ENCODE measurements at places on chromosomes 16 and 17.

GRCh38 chr16:57266531-57267260, 17.8 kb downstream of the PLLP start:
- DNase-seq, result no peak

DNA sequence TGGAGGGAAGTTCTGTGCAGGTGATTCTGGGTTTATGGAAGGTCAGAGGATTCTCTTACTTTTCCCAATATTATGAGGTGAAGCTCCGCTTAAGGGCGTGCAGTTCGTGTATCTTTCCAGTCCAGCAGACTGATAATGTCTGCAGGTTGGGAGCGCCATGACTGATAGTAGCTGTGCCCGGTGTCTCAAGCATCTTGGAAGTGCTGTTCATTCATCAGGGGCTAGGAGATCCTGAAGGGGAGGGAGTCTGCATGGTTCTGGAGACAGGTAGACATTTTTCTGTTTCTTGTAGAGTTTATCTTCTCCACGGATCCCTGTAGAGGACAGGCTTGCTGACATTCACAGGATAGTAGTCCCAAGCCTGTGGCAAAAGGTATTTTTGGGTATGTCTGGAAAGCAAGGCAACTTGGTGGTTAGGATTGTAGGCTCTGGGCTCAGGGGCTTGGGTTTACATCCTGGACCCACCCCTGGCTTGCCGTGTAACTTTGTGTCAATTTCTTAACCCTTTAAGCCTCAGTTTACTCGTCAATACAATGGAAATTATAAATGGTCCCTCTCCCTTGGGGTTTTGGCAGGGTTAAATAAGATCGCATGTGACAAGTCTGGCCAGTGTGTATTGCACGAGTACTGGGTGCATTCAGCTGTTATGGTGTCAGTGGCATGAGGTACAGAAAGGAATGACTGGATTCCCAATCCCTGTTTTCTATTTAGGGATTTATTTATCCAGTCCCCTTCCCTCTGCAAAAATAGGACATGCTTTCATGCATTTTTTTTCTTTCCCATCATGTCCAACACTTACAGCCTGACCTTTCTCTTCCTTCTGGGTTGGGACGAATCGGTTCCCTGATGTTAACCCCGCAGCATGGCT, 8.2 kb downstream of the HLF start:
- DNase-seq, result no peak

- DNase-seq, result no peak
Observed at GRCh38 chr17:48241770-48242497, 134.4 kb downstream of the SNX11 start.

DNA sequence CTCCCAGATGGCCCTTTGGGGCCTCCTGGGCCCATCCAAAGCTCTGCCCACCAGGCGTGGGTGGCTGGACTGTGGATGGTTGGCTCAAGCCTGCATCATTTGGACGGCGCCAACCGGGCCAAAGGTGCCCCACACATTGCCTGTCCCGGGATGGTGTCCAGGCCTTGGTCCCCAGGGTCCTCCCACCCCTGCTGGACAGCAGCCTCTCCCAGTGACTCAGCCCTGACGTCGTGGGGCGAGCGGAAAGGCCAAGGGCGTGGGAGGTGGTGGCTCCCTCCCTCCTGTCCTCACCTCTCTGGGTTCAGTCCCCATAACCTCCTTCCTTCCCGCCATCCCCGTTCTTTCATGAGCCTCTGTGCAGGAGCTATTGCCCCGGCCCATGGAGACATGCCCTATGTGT, 42.1 kb upstream of the DLX4 start:
- no peak for DNase-seq

- DNase-seq, result no peak
Observed at GRCh38 chr17:67246653-67247415, 1.8 kb upstream of the HELZ start.

DNA sequence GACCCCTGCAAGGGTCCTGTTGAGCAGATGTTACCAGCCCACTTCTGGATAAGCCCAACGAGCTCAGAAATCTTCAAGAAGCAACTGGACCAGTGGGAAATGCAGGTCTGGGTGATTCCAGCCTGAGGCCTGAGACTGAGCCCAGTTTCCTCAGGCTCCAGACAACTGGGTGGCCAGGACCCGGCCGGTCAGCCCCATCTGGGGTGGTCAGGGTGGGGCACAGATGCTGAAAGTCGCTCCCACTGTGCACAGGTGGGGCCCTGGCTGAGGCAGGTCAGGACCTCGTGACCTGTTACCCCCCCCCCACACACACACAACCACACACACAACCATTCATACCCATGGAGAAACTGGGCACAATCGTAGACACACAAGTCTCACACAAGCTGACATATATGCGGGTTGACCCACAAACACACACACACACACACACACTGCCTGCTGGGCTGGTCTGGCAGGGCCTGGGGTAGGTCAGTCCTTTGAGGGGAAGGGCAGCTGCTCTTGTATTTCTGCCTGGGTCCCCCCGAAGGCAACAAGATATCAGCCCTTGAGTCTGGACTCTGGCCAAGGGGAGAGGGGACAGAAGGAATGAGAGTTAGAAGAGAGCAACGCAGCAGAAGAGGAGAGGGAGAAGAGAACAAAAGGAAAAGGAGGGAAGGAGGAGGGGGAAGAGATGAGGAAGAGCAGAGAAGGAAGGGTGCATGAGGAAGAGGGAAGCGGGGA, 99.0 kb upstream of the CDH5 start:
- no peak for DNase-seq

DNA sequence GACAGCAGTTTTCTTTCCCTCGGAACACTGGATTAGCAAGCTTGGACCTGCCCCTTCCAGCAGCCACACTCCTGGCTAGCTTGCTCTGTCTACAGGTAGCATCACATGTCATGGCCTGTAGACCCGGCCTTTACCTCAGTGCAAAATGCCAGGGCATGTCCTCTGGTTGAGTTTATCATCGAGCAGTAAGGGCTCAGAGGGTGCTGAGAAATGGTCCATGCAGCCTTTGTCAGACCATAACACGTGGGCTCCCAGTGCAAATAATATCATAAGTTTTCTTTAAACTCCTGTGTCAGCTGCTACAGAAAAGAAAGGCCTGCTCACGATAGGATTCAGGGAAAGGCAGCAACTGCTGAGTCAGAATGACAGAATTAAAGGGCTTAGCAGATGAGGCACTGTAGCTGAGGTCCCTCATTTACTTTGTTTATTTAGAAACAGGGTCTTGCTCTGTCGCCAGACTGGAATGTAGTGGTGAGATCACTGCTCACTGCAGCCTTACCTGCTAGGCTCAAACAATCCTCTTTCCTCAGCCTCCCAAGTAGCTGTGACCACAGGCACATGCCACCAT, 8.0 kb upstream of the GNA13 start:
- DNase-seq, result no peak

DNA sequence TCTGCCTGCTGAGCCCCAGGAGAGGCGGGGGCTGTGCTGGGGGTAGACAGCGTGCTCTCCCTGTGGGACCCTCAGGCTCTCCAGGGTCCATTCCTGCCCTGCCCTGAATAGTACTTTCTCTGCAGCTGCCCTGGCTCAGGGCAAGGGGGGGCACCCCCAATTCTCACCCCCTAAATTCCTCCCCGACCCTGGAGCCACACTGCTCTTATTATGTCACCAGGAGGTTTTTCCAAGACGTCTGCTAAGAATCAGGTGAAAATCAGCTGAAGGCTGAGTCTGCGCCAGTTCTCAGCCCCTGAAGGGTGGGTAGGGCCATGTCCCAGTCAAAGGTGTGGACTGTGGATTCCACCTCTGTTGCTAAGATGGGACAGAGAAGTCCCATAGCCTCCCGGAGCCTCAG, 49.9 kb upstream of the MAP3K14 start:
- no peak for DNase-seq

DNA sequence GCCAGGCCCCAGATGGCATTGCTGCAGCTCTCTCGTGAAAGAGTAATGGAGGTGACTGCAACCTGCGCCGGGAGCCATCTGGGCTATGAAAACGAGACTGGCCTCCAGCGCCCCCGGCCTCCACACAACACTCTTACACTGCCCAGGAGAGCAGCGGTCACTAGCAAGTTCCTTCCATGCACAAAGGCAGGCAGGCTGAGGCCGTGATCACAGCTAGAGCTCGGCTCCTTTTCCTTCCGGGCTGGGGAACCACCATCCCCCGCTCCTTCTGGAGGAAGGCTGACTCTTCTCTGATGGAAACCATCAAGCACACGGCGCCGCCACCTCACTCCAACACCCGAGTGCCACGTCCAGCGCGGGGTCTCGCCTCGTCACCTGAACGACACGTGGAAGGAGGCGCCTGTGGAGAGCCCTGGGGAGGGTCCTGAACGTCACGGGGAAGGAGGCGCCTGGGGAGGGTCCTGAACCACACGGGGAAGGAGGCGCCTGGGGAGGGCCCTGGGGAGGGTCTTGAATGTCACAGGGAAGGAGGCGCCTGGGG, 61.9 kb downstream of the KLHDC4 start:
- DNase-seq, result no peak

GRCh38 chr16:56980792-56981724, 8.3 kb upstream of the NLRC5 start:
- peak; percentile 30 for DNase-seq

DNA sequence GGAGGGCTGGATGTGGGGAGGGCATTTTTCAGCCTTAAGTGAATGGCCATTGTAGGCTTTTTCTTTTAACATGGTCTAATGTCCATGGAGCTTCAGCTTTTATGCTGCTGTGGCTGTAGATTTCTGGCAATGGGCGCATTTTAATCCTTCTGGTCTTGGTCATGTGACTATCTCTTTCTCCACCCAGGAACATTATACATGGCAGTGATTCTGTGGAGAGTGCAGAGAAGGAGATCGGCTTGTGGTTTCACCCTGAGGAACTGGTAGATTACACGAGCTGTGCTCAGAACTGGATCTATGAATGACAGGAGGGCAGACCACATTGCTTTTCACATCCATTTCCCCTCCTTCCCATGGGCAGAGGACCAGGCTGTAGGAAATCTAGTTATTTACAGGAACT, 4.7 kb upstream of the NME2 start:
- no peak for DNase-seq

DNA sequence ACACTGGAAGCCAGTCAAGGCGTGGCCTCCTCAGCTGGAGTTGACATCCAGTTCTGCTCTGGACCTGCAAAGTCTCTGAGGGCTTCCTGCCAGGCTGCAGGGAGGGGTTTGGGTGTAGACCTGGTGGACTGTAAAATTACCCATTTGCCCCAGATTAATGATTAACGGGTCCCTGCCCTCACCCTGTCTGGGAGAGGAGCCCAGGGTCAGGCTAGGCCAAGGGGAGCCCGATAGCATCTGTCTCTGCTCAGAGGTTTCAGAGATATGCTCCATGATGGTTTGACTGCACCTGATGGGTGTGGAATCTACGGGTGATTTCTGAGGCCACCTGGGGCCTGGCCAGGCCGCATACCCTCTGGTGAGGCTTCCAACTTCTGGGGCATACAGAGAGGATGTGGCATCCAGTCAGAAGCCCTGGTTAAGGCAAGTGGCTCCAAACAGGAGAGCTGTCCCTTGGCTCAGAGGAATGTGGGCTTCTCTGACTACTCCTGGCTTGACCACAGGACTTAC, 11.2 kb downstream of the PPY start:
- DNase-seq, result no peak

GRCh38 chr17:9211133-9211765, 189.9 kb downstream of the NTN1 start:
- DNase-seq, result no peak

GRCh38 chr17:7141824-7142223, 27.2 kb upstream of the ASGR2 start:
- no peak for DNase-seq

DNA sequence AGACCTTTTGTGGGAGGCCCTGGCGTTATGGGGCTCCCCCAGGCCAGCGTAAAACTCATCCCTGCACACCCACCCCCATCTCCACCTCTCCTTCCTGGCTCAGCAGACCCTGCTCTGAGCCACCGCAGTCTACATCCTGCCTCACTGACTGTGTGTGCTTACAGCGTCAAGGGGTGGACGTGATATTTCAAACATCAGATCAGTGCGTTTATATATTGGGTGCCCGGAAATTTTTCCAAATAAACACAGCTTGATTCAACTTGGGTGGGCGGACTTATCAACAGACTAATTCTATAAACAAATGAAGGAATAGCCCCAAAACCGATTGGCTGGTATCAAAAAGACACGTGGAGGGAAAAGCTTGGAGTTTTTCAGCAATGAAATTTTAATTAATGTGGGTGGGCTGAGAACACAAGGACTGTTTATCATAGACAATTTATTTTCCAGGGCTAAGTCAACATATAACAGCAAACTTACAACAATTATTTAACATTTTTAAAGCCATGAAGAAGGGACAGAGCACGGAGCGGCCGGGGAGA, at the start of gene FOXL1:
FOXL1 (plus strand) TSS at position 489 of the 539 bp plus-strand sequence. CDS start 175 bp downstream, outside the sequence.
- DNase-seq, result no peak

DNA sequence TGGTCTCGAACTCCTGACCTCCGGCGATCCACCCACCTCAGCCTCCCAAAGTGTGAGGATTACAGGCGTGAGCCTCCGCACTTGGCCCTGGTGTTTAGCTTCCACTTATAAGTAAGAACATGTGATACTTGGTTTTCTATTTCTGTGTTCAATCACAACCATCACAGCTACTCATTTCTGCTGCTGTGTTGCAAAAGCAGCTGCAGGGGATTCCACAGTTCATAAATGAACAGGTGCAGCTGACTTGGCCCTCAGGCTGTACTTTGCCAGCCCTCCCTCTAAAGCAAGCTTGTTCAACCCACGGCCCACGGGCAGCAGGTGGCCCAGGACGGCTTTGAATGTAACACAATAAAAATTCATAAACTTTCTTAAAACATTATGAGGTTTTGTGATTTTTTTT, 79.2 kb downstream of the SLC39A11 start:
- DNase-seq, result peak; percentile 43

- no peak for DNase-seq
Observed at GRCh38 chr17:42002792-42003301, 14.4 kb downstream of the DNAJC7 start.

DNA sequence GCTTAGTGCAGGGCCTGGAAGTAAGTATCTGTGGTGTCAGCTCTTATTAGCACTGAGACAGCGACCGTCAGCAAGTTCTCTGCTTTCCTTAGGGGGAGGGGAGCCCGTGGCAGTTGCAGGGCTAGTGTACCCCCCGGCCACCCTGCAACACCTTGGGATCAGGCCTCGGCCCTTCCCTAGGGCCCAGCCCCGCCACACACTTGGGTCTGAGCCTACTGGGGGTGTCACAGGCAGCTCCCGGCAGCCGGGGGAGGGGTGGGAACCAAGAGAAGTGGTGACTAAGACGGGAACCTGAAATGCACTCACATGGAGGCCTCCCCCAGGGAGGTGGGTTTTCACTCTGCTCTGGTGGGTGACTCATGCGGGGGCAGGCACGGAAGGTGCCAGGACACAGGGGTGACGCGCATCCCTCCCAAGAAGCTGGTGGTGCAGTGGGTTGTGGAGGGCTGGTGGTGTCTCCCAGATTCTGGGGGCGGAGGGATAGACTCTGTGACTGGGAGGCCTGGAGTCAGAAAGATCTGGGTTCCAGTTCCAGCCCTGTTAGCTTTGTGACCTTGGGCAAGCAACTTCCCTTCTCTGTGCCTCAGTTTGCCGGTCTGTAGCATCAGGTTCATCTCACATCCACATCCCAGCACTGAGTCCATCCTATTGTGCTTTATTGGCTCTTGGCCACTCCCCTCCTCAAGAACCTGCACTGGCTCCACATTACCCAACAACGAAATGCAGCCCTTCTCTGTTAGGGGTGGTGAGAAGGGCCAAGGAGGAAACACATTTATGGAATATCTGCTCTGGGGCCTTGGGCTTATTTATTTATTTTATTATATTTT, 44.5 kb downstream of the LAT start:
- no peak for DNase-seq

All from NCI-H524 (cell line).